ENCODE measurements at places on chromosomes 12 and 14.

DNA sequence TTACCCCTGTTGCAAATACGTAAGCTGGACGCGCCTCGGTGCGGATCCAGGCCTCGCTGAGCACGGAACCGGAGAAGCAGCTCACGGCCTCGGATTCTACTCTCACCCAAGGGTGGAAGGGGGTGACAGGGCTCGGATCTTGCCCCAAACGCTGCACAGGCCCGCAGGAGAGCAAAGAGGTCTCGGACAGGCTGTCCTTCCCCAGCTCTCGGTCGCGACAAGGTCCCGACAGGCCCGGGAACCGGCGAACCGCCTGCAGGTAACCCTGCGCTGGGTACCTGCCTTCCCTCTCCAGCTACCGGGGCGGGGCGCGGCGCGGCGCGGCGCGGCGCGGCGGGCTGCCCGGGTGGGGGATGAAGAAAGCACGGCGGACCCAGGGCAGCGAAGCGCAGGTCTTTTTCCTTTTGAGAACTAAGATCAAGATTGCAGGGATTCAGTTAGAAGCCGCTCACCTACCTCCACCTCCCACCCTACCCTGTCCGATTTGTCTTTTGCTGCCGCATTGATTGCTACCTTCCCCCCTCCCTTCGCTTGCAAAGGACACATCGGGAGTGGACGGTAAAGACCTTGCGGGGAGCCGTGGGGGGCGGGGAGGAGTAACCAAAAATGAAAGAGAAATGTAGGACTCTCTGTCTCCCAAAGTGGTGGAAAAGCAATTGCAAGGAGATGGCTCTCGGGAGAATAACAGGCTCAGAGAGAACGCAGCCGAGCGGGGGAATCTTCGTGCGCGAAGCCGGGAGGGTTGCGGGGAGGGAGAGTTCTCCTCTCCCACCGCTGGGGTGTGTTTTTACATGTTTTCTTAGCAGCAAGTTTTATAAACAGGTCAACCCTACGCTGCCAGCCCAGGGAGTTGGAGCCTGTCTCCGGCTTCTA, 8.4 kb upstream of the TBX3 start:
- no peak for DNase-seq

GRCh38 chr12:108640802-108641445, 7.2 kb upstream of the SELPLG start:
- DNase-seq, result peak; percentile 63

- DNase-seq, result no peak
These were observed 46.8 kb downstream of the TMEM30B start for GRCh38 chr14:61234215-61234916.

- no peak for DNase-seq
These were observed 5.6 kb downstream of the SH2B3 start for GRCh38 chr12:111411185-111411764.

DNA sequence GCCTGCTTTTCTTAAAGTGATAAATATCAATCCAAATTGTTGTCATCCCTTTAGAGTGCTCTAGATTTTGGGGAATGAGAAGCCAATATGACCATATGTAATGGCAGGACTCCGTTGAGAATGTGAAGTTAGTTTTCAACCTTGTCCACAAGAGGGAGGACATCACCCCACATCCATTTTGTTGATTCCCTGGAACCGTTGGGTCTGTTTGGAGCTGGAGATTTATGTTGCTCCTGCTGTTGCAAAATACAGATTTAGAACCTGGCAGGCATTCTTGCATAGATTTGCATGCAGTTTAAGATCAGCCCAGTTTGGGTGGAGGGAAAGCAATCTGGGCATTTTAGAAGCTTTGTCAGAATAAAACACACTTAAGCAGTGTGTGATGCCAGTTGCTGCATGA, 620.1 kb downstream of the NRXN3 start:
- no peak for DNase-seq

GRCh38 chr14:75711105-75711795, 50.2 kb downstream of the TTLL5 start:
- peak; percentile 37 for DNase-seq

- no peak for DNase-seq
These were observed 108.8 kb downstream of the DAAM1 start for GRCh38 chr14:59297071-59297776.

DNA sequence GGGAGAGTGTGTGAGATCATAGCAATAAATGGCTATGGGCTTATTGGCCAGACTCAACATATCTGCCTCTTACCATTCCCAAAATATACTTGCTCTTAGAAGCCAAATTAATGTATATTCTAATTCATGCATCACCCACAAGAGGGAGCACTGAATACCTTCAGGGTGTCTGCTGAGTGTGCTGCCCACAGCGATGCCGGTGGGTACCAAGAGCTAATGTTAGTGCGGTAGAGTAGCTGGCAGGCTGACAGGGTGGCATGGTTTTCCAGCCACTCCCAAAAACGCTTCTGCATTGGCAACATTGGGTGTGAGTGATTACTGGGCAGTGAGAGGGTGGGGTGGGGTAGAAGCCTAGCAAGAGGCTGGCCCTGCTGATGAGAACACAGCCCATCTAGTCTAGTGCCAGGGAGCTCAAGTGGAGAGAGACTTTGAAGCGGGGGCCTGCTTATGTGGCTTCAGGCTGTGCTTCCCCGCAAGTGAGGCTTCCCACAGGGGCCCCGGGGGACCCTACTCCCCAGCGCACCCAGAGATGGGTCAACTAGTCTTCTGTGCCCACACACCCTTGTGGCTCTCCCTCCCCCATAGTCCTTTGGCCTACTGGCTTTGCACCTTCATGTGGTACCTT, 9.2 kb upstream of the PLEKHD1 start:
- DNase-seq, result peak; percentile 35

DNA sequence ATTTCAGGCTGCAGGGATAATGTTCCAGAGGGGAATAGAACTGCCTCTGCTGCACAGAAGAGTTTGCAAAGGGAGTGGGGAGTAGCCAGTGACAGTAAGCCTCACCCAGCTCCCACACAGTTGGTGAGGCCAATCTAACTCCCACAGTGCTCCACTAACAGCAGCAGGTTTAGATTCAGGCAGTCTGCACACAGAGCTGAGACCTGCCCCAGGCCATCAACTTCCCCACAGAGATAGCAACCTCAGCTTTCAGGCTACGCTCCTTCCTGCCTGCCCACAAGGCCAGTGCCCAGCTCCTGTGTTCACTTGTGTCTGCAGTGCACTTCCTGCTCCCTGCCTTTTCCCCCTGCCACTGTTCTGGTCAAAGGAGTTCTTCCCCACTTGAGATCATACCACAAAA, 107.5 kb downstream of the TBC1D30 start:
- DNase-seq, result no peak

- DNase-seq, result no peak
These were observed 1.6 kb downstream of the TRAFD1 start for GRCh38 chr12:112126911-112127310.

GRCh38 chr12:2396448-2396871, 343.7 kb downstream of the CACNA1C start:
- DNase-seq, result peak; percentile 53

DNA sequence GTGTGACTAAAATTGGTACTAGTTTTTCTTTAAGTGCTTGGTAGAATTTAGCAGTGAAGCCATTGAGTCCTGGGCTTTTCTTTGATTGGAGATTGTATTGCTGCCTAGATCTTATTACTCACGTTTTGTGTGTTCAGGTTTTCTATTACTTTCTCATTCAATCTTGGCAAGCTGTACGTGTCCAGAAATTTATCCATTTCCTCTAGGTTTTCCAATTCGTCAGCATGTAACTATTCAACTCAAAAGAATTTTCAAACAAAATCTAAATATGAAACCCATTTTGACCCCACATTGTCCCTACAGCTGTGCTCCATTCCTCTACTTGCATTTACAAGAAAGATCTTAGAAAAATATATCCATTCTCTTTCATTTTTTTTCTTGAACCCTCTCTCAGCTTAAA, 1613.4 kb upstream of the SEL1L start:
- no peak for DNase-seq

DNA sequence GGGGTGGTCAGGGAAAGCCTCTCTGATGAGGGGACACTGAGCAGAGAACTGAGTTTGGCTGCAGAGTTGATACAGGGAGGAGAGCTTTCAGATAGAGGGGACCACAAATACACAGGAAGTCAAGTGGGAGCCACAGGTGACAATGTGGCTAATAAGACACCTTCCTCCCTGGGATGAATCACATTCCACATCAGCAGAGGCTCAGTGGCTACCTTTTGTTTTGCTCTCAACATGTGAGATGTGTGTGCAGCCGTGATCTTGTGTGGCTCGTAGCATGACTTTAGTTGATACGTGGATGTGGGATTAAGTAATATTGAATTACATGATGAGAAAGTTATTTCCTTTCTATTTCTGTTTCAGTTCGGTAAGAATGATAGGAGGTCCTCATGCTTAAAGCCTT, 7.5 kb downstream of the CRADD start:
- DNase-seq, result no peak

GRCh38 chr12:88448337-88448915, 131.8 kb downstream of the KITLG start:
- DNase-seq, result no peak

GRCh38 chr14:96297000-96297399, 41.0 kb downstream of the BDKRB1 start:
- no peak for DNase-seq

GRCh38 chr14:75310295-75311111, 31.9 kb downstream of the FOS start:
- DNase-seq, result peak; percentile 80

DNA sequence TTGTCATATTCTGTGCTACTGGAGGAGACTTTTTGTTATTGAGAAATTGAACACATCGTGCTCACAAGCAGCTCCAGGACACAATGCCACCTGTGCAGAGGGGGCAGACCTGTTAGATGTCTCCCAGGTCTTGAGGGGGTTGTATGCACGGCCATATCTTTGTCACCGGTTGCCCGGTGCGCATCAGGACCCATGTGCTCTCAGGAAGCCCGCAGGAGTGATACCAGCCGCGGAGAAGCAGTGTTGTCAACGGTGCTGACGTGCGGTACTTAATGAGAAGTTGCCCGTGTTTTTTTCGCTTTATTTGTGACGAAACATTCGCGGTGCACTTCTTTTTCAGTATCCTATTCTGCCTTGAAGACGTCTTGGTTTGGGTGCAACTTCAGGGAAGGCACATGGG, 128.2 kb upstream of the RTL1 start:
- DNase-seq, result no peak

- DNase-seq, result no peak
These were observed 182.7 kb downstream of the PCNX1 start for GRCh38 chr14:71089971-71090370.
